CD8-positive, alpha-beta memory T cell (primary cell): ENCODE measurements at places on chromosomes 11 and 22. TPM values are rescaled to one million over a fixed set of nuclear protein-coding genes. Genes with fewer than 3 reads are reported as not detected.
A peak's percentile ranks its signal among the peaks of the same experiment; 100 is the strongest.

Gene PIH1D2
- 0.57 TPM for total RNA-seq

Gene TIGD3
- total RNA-seq: 0.91 TPM

GRCh38 chr22:45583504-45583903 lies 80.8 kb downstream of the FBLN1 start:
- no peaks in the 10 kb centered on the region for H3K36me3 ChIP-seq
- no peak overlapping the region for H3K27ac ChIP-seq
- H3K4me3 ChIP-seq: no peak overlapping the region
- peaks cover 12% of the 10 kb centered on the region for H3K4me1 ChIP-seq

Gene APOA4
- not detected for total RNA-seq

Gene PACSIN2
- 36.5 TPM for total RNA-seq

DNA sequence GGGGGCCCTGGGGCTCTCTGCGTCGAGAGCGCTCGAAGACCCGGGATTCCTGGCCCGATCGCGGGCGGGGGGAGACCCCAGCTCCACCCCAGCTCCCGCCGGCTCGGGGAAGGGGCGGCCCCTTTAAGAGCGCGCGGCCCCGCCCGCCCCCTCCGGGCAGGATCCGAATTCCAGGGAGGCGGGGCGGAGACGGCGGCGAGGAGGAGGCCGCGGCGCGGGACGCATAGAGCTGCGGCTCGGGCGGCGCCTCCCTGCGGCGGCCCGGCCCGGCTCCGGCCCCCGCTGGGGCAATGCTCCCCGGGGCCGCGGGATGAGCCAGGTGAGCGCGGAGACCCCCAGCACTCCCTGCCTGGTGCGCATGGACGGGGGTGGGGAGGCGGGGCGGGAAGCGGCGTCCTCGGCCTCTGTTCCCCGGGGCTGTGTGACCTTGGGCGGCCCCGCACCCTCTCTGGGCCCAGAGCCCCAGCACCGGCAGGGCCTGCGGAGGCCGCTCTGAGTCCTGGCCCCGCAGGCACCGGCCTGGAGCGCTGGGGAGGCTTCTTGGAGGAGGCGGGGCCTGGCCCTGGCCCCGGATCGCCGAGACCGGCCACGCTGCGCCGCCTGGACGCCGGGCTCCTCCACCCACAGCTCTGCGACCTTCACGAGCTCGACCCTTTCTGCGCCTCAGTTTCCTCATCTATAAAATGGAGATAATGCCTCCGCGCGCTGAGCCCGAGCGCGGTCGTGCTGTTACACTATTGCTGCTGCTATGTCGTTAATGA lies 565 bp downstream of the GAS2L1 start:
- H3K27ac ChIP-seq: peak overlapping the region; percentile 24
- DNase-seq: no peak
- H3K4me1 ChIP-seq: peaks cover 3% of the 10 kb centered on the region
- no peaks in the 10 kb centered on the region for H3K36me3 ChIP-seq
- peak overlapping the region; percentile 56 for H3K4me3 ChIP-seq

GRCh38 chr22:26888887-26889286 lies 231.5 kb downstream of the MIAT start:
- no peak overlapping the region for H3K27ac ChIP-seq
- no peak for DNase-seq
- no peaks in the 10 kb centered on the region for H3K27me3 ChIP-seq

Gene RTN3
- total RNA-seq: 46.5 TPM

Gene SLC22A6
- not detected for total RNA-seq

- H3K36me3 ChIP-seq: no peaks in the 10 kb centered on the region
- no peak overlapping the region for H3K27ac ChIP-seq
- no peak for DNase-seq
- H3K4me3 ChIP-seq: no peak overlapping the region
- no peaks in the 10 kb centered on the region for H3K27me3 ChIP-seq
Observed at GRCh38 chr11:109968781-109969180, 124.4 kb upstream of the ZC3H12C start.

Gene CARNS1
- 2.0 TPM for total RNA-seq

- H3K36me3 ChIP-seq: no peaks in the 10 kb centered on the region
- H3K27me3 ChIP-seq: no peaks in the 10 kb centered on the region
- no peak overlapping the region for H3K4me3 ChIP-seq
Observed at GRCh38 chr11:31725176-31725575, 85.9 kb downstream of the PAX6 start.

DNA sequence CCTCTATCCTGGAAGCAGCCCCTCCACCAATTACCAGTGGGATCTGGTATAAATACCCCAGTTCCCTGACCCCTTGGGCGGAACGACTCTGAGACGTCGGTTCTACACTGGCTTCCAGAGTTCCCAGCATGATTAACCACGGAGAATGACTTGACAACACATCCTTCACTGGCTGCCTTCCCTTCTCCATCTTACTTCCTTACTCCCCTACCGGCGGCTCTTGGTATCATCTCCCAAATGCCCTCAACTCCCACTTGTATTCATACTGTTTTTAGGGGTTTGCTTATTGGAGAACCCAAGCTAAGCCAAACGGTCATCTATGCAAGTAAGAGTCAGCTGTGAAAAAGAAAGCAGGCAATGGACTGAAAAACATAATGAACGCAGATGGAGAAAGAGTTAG lies 56.1 kb downstream of the APOL3 start:
- H3K4me3 ChIP-seq: no peak overlapping the region
- H3K27ac ChIP-seq: no peak overlapping the region
- H3K36me3 ChIP-seq: no peaks in the 10 kb centered on the region
- DNase-seq: no peak

Gene MOV10L1
- total RNA-seq: not detected

DNA sequence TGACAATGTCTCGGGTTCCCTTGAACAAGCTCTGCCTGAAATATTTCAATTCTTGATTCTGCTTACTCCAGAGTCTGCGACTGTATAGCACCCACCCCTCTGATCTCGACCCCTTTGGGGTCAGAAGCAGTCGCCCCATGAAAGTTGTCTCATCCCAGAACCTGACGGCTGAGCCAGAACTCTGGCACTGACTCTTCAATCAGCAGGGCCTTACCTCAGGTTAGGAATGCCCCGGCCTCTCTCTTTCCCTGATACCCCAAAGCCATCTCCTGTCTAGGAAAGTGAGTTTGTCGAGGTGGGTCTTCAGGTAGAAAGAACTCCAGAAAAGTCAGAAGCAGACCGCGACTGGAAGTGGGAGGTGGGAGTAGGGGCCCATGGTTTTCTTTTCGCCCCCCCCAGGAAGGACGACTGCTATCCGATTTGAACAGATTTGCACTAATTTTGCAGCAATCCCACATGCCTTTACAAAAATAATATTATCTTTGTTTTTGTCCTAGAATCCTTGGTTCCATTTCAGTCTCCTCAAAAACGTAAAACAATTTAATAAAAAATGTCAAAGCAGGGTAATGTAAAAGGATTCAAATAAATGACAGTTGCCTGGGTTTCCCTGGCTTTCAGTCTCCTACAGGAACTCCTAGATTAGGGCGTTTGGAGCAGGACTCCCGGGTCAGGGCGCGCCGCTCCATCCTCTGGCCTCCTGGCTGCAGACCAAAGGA lies 898 bp upstream of the ROBO3 start:
- H3K27ac ChIP-seq: no peak overlapping the region
- peaks cover 67% of the 10 kb centered on the region for H3K27me3 ChIP-seq
- DNase-seq: no peak
- peaks cover 30% of the 10 kb centered on the region for H3K4me1 ChIP-seq
- H3K36me3 ChIP-seq: no peaks in the 10 kb centered on the region
- no peak overlapping the region for H3K4me3 ChIP-seq

GRCh38 chr11:21564833-21565682 lies 627.8 kb upstream of the ANO5 start:
- H3K4me1 ChIP-seq: no peaks in the 10 kb centered on the region
- no peak for DNase-seq
- H3K27me3 ChIP-seq: no peaks in the 10 kb centered on the region
- H3K36me3 ChIP-seq: no peaks in the 10 kb centered on the region
- no peak overlapping the region for H3K27ac ChIP-seq

DNA sequence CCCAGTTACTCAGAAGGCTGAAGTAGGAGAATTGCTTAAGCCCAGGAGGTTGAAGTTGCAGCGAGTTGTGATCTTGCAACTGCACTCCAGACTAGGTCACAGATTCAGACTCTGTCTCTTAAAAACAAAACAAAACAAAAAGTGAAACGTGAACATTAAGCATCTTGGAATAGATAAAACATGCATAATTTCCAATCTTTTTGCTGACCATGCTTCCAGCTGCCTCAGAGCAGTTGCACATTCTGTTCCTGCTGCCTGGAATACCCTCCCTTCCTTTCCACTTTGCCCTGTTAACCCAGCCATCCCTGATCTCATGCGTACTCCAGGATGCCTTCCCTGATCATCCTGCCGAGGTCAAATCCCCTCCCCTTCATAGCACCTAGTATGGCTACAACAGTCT lies 718 bp upstream of the CCDC88B start:
- peak overlapping the region; percentile 67 for H3K27ac ChIP-seq
- H3K36me3 ChIP-seq: peaks cover 7% of the 10 kb centered on the region

- no peaks in the 10 kb centered on the region for H3K4me1 ChIP-seq
- H3K4me3 ChIP-seq: no peak overlapping the region
- H3K27me3 ChIP-seq: no peaks in the 10 kb centered on the region
- DNase-seq: no peak
- H3K36me3 ChIP-seq: no peaks in the 10 kb centered on the region
Observed at GRCh38 chr11:44883277-44883676, 67.4 kb downstream of the TP53I11 start.
